Cardiac septum (tissue), 1 donor: ENCODE measurements at places on chromosomes 13 and 19. TPM values are rescaled to one million over a fixed set of nuclear protein-coding genes. Genes with fewer than 3 reads are reported as not detected.

The MYO9B gene
- 35.6 TPM for total RNA-seq

The PPM1N gene
- total RNA-seq, result 0.59 TPM

The KIR3DL2 gene
- not detected for total RNA-seq

The ZNF98 gene
- not detected for total RNA-seq

The LHFPL6 gene
- 68.9 TPM for total RNA-seq

The PROZ gene
- total RNA-seq, result not detected

The AKT2 gene
- total RNA-seq, result 116 TPM

The NLRP11 gene
- not detected for total RNA-seq

The CEACAM16 gene
- not detected for total RNA-seq

The ZNF283 gene
- 15.2 TPM for total RNA-seq

The SLAIN1 gene
- 3.8 TPM for total RNA-seq

The NKPD1 gene
- not detected for total RNA-seq

The FFAR2 gene
- total RNA-seq, result 0.97 TPM

The GNG7 gene
- total RNA-seq, result 30.9 TPM

The CD37 gene
- 4.8 TPM for total RNA-seq

The NTF4 gene
- not detected for total RNA-seq

The STAP2 gene
- 0.83 TPM for total RNA-seq

The RGL3 gene
- total RNA-seq, result 5.8 TPM

The DLL3 gene
- not detected for total RNA-seq

The CLEC4G gene
- total RNA-seq, result 0.92 TPM

The CCNE1 gene
- total RNA-seq, result 1.9 TPM

The KLK5 gene
- total RNA-seq, result not detected

The JSRP1 gene
- total RNA-seq, result 0.46 TPM

The ALKBH7 gene
- 130 TPM for total RNA-seq

The ZNF536 gene
- total RNA-seq, result 11.9 TPM

The FCAR gene
- total RNA-seq, result 0.70 TPM

The PODNL1 gene
- 3.5 TPM for total RNA-seq

The SUPT5H gene
- total RNA-seq, result 79.9 TPM

The SBSN gene
- not detected for total RNA-seq

The NALCN gene
- 2.3 TPM for total RNA-seq

The GJB2 gene
- total RNA-seq, result 0.46 TPM

The LILRB1 gene
- total RNA-seq, result 1.5 TPM

The FLT1 gene
- 53.4 TPM for total RNA-seq

The DPF1 gene
- 0.51 TPM for total RNA-seq

The CEACAM7 gene
- total RNA-seq, result not detected
